ENCODE measurements at places on chromosomes 2 and 18.

DNA sequence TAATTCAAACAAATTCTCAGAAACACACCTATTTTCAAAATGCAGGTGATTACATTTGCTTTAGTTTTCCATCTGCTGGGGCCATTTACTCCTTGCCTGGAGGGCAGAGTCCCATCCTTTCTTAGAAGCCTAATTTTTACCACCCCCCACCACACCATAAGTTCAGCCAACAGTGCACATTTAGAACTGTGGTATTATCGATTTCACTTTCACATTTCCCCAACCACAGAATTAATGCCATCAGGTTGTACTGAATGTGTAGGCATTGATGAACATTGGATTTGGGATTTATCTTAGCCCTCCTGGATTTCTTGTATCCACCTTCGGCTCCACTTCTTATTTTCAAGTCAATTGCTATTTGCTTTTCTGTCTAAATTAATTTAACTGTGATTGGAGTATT lies 4.5 kb downstream of the SCYGR3 start:
- DNase-seq, result no peak

- DNase-seq, result no peak
Observed at GRCh38 chr2:140164449-140164848, 1384.3 kb upstream of the NXPH2 start.

GRCh38 chr2:227164763-227165291 lies 403 bp downstream of the COL4A3 start:
- DNase-seq, result no peak

DNA sequence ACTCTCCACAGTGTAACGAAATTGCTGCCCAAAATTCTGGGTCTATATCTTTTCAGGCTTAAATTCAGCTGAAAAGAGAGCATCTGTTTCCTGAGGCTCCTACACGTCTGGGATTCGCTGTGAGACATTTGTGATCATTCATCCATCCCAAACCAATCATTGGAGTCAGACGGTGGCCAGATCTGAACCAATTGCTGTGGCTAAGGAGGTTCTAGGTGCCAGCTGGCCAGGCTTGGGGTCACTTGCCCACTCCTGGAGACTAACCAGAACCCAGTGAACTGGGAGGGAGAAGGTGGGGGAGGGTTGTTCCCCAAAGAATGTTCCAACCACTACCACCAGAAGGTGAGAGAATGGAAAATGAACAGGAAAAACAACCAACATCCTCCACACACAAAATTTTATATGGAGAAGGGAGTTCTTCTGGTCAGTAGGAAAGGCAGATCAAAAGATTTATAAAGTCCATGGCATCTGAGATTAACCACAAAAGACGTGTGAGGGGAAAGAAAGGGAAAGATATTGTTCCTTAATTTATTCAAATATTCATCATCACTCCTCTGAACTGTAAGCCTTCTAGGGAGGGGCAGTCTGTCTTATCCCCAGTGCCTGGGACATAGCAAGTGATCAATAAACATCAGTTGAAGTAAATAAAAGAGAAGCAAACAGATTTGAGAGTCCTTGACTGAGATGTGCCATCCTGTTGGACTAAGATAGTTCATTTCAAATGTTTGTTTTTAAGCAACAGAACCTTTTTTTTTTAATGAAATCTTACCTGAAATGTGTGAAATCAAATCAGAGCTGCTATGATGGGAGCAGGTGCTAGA lies 3.0 kb upstream of the RTKN start:
- DNase-seq, result no peak

GRCh38 chr2:163471947-163472346 lies 263.9 kb downstream of the FIGN start:
- DNase-seq, result no peak

DNA sequence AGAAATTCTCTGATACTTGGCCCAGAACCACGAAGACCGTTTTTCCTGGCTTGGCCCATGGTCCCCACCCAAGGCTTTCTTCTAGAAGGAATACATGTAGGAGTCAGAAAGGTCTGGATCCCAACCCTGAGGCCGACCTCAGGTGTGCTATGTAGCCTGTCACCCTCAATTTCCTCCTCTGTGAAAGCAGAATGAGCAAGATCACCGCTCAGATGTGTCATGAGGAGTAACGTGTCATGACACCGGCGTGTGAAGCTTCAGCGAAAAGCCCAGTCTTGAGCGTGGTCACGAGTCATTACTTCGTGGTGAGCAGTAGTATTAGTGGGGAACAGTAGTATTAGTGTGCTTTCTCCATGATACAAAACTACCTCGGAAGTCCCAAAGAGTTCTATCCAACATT lies 103.4 kb downstream of the ALPK2 start:
- no peak for DNase-seq

DNA sequence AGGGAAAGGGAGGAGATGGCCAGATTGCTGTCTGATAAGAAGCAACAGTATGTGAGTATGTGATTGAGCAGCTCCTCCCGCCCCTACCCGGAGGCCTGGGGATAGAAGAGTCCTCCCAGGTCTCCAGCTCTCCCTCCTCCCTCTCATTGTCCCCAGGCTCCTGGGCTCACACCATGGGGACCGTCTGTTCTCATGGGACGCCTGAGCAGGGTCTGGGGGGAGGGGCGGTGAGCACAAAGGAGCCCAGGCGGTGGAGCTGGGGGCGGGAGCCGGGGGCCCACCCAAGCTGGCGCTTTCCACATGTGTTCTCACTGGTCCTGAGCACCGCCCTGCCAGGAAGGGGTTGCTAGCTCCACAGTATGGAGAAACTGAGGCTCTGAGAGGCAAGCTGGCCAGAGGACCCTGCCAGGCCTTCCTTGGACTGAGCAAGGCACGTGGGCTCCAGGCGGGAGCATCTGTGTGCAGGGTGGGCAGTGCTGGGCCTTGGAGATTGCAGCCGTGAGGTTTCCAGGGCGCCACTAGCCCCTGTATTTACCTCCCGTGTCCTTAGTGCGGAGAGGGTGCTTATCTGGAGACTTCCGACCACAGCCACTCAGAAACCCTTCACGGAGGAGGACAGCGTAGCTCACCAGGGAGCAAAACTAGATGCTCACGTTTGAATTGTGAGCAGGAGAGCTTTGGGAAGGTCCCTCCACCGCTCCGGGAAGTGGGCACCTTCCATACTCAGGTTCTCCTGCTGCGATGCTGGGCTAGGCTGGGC lies 37.4 kb downstream of the PDIA6 start:
- no peak for DNase-seq

DNA sequence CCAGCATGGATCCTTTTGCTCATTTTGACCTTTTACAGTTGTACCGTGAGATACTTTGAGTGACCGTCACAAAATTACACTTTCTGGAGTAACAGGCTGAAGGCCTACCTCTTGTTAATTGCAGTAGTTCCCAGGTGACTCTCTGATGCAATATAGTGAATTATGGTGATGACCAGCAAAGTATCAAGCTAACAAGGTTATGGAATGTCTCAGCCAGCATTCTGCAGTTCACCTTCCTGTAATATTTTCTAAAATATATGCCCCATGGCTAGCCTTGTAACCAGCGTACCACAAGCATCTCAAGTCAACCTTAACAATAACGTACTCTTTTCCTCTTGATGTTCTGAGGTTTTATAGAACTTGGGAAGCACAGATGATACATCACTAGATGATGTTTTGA lies 234.7 kb downstream of the LTBP1 start:
- DNase-seq, result no peak

DNA sequence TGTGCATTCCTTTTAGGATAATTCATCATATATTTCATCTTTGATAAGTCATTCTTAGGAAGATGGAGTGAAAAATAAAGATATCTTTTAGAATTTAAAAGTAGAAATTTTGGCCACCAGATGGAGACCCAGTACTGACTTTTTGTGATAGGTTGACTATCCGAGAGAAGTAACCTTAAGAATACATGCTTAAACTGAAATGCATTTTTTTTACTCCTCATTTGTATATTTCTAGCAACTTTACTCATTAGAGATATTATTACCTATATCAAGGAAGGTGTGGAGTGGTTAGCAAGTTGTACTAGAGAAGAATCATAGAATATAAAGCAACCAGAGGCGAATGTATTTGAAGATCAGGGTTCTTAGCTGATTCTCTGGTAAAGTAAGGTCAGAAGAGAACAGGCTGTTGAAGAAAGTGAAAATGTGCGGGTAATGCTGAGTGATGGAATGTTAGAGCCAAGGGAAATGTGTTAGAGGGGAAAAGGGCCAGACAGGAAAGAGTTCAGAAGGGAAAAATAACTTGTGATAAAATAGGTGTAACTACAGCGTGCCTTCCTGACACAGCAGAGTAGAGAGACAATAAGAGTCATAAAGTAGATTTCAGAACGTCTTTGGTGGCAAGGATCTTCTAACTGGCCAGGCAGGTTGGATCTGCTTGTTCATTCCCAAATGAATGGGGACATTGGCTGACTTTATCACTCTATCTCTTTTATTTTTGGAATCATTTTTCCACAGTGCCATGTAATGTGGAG lies 52.3 kb downstream of the TDRD15 start:
- no peak for DNase-seq

GRCh38 chr2:160541745-160542144 lies 48.1 kb upstream of the RBMS1 start:
- no peak for DNase-seq

DNA sequence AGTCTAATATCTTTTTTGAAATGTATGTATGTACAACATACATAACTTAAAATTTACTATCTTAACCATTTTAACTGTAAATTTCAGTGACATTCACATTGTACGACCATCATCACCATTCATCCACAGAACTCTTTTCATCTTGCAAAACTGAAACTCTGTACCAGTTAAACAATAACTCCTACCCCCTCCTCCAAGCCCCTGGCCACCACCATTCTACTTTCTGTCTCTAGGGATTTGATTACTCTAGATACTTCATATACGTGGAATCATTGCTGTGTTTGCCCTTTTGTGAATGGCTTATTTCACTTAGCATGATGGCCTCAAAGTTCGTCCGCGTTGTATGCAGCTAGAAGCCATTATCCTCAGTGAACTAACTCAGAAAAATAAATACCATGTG lies 217.0 kb downstream of the METTL4 start:
- DNase-seq, result no peak

DNA sequence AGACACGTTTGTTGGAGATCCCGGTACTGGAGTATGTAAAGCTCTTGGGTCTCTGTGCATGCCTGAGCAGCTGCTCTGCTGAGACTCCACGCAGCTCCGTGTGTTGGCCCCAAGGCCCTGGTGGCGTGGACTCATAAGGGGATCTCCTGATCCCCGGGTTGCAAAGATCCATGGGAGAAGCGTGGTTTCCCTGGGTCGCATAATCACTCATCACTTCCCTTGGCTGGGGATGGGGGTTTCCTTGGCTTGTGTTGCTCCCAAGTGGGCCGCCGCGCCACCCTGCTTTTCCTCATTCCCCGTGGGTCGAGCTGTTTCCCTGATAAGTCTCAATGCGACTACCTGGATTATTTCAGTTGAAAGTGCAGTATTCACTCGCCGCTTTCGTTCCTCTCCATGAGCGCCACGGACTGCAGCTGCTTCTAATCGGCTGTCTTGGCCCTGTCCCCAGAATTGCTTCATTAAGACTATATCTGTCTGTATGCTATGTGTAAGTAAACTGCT lies 76.0 kb downstream of the EPC2 start:
- no peak for DNase-seq

- DNase-seq, result no peak
Observed at GRCh38 chr2:156309167-156309566, 23.4 kb downstream of the NR4A2 start.

GRCh38 chr2:136393514-136393913 lies 275.6 kb upstream of the CXCR4 start:
- DNase-seq, result no peak

- DNase-seq, result no peak
Observed at GRCh38 chr18:24057804-24058203, 43.2 kb downstream of the TTC39C start.

GRCh38 chr2:224586127-224586695 lies 1.0 kb upstream of the CUL3 start:
- no peak for DNase-seq

DNA sequence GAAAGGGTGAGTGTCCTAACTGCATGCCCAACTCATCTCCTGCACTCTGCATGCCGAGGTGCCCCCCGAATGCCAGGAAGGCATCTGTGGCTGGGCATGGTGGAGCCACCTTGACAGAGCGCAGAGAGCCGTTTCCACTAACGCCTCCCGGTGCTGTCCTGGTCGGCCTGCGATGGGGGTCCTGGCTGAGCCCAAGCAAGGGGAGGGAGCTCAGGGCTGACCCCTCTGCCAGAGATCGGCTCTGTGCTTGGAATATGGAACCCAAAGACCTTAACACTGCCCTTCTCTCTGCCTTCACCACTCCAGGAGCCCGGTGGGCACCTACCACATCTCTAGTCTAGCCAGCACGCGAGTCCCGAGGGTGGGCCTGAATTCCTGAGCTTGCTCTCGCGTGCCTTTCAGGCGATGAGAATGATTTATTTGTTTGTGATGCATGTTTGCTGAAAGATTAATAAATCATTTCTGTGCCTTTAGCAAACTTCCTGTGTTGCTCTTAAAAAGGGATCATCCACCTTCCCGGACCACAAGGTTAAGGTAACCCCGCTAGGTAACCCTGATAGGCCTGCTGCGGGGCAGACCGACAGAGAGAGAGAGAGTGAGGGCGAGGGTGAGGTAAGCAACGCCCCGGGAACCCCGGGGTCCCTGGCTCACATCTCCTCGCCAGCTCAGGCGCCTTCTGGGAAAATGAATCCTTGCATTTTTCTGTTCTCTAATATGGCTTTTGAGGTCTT lies 35.3 kb downstream of the PDIA6 start:
- DNase-seq, result no peak

GRCh38 chr18:43013486-43013885 lies 102.0 kb downstream of the RIT2 start:
- DNase-seq, result no peak

- no peak for DNase-seq
Observed at GRCh38 chr18:76491776-76492668, 3.0 kb downstream of the ZNF516 start.

- no peak for DNase-seq
Observed at GRCh38 chr2:217491271-217491670, 511.5 kb downstream of the TNS1 start.

DNA sequence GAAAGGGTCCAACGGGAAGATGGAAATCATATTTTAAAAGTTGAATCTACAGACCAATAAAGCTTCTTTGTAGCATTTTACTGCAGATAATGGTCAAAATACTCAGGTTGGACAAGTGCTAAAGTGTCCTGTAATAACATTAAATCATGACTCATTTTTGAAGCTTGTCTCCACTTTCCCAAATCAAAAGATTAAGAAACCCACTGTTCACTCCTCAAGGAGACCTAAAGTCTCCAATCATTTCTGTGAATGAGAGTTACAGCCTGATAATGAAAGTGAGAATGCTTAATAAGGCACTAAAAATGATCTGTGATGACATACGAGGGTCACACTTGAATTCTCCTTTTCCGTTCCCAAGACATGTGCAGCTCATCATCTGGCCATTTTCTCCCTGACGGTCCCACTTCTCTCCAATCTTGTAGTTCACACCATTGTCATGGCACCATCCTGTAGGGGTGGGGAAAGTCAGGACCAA lies 53.4 kb downstream of the ATIC start:
- DNase-seq, result no peak
